ENCODE measurements at places on chromosomes 7 and 10.

GRCh38 chr10:96321822-96322221 is 17.6 kb downstream of the DNTT start:
- no peak for DNase-seq

GRCh38 chr7:24828891-24829661 is 71.8 kb upstream of the GSDME start:
- no peak for DNase-seq

DNA sequence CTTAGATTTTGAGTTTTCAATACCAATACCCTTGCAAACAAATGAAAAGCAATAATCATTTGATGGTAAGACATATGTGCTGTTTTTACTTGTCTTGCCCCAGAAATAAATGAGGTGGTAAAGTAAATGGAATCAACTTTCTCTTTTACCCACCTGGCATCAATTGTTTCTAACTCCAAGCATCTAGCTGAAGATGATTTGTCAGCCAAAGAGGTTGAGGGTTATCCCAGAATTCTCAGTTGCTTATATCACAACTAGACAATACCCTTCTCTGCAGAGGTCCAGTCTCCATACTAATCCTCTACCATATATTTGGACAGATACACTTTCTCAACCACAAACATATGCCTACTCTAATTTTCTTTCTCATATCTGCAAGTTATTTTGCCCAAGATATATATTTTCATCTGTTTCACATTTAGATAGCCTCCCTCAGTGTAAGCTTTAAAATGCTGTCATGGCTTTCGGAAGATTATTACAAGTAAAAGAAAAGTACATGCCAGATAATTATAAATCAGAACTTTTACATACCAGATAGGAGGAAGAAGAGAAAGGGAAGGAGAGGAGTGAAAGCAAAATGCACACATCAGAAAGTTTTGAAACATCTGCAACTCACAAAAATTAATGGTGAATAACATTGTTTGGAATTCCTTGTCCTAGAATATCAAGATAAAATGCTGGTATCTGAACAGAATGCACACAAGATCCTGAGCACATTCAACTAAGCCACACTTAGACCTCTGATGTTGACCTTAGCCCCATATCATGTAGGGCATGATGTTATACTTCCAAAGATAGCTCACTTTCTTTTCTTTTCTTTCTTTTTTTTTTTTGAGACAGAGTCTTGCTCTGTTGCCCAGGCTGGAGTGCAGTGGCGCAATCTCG is 146.6 kb downstream of the REEP3 start:
- no peak for DNase-seq

- peak; percentile 21 for DNase-seq
Measured at GRCh38 chr7:78576236-78576635, 777.7 kb downstream of the PHTF2 start.

- DNase-seq, result no peak
Measured at GRCh38 chr10:120727001-120727400, 124.2 kb upstream of the WDR11 start.

- DNase-seq, result no peak
Measured at GRCh38 chr7:51340936-51341335, 24.3 kb upstream of the COBL start.

DNA sequence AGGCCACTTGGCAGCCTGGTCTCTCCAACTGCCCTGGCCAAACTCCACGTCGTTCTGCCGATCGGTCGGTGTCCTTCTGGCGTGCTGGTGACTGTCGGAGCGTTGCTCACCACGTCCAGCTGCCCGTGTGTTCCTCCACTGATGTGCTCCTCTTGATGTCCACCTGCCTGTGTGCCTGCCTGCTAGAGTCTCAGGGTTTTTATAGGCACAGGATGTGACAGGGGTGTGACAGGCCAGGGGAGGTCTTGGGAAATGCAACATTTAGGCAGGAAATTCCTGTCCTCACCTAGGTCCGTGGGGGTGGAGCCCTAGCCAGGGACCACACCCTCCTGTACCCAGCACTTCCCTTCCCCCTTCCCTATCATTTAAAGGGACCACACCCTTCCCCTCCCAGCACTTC is 25.2 kb upstream of the CFAP46 start:
- peak; percentile 22 for DNase-seq

DNA sequence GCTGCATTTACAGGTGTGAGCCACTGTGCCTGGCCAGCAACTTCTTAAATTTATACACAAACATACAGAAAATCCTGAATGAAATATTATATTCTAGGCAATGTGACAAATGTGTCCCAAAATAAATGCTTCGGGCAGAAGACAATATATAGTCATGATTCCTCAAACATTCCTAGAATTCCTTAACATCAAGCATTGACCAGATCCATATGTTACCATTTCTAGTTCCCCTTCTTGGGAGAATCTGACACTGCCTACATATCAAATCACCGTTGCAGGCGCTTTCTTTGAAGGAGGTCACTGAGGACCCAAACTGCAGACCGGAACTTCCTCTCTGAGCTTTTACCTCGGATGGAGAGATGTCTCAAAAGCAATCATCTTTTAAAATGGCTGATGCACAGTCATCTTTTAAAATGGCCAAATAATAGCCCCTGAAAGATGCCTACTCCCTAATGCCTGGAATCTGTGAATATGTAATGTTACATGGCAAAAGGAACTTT is 323.5 kb downstream of the PHF14 start:
- DNase-seq, result no peak

GRCh38 chr10:15043674-15044073 is at the start of gene OLAH:
Gene OLAH, plus strand, starts transcription at chr10:15043943. Its CDS starts 3,346 bp downstream, at chr10:15047289.
- DNase-seq, result no peak

DNA sequence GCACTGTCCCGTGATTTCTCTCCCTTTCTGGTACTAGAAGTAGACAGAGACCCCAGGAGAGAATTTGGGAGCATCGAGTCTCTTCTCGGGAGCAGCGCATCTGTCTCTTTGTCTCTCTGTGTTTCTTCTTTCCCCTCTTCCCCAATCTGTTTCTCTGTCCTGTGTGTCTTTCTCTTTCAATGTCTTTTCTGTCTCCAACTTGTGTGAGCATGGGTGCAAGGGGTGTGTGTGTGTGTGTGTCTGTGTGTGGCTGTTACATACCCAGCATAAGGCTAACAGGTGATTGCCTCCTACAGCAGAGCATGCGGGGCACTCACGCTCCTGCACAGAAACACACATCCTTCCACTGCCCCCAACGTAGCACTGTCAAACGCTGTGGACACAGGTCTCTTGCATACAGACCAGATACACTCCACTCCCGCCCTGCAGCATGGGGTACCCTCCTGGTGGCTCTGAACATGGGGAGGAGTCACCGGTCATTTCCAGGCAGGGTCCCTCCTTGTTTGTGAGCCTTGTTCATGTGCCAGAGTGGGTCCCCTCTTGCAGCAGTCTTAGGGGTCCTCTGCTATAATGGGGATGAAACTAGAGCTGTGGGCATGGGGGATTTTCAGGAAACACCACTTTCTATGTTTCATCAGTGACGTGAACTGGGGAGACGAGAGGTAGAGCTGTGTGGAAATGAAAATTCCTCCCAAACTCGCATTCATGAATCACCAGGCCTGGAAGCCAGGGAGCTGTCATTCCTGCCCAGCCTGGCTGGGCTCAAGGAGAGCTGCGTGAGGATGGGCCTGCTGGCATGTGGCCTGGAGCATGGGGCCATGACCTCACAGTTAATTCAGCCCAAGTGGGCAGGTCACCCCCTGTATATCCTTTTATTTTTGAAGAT is 980 bp downstream of the ADAMTS14 start:
- DNase-seq, result peak; percentile 58

DNA sequence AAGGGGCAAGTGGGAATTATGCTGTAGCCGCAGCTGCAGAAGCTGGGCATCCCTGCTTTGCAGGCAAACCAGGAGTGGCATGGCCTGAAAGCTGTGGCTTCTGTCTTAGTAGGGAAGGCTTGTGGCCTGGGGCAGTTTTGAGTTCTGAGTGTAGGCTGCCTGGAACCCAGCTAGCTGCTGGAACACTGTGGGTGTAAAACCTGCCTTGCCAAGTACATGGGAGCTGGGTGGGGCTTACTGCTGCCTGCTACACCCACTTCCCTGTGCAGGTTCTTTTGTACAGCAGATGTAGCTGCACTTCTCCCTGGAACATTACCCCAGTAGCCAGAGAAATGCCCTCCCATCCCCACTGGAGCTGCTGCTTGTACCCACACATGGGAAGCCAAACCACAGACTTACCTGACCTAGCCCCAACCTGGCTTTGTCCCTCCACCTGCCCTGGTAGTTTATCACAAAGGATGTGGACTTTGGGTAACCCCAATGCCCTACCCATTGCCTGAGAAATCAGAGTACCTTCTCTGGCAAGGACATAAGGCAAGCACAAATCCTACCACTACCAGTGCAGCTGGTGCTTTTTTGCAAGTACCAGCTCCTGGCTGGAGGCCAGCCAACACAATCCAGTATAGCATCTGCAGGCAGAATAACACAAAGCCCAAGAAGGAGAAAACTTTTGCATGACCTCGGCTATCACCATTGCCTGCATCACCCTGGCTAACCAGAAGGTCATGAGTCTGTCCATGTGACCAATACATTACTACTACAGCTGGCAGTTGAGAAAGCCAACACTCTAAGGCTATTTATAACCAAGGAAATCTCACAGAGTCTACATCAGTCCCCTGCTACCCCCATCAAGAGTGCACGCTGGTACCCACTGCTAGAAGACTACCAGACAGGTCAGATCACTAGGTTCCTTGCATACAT is 26.5 kb upstream of the PPP1R3A start:
- DNase-seq, result no peak

DNA sequence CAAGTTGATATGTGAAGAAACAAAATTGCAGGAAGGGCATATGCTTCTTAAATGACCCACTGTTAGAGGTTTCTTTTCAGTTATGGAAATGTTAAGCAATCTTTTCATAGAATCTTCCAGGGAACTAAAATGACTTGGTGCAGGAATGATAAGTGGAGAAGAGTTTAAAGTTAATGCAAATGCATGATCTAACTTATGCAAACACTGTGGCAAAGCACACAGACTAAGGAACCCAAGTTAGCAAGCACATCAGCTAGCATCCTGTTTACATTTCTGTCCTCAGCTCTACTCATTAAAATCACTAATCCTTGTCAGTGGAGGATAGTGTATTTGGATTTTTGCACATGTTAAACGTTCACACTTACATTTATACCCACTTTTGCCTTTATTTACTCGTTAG is 9.3 kb downstream of the CLCN1 start:
- DNase-seq, result no peak

DNA sequence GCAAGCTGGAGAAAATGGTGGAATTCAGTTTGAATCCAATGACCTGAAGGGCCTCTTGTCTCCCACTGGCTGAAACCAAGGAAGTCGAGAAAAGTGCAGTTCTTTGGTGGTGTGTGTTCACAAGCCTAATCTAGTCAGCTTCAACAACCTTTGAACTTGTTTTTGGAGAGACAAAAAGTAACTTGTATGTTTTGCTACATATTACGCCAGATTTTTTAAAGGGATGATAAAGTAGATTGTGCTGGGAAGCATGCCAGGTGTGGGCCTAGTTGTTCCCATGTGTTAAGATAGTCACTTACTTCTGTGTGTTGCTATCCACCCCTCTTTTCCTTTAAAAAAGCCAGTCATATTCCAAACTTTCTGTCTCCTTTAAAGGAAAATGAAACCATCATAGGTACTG is 79.7 kb upstream of the FAM3C start:
- no peak for DNase-seq

DNA sequence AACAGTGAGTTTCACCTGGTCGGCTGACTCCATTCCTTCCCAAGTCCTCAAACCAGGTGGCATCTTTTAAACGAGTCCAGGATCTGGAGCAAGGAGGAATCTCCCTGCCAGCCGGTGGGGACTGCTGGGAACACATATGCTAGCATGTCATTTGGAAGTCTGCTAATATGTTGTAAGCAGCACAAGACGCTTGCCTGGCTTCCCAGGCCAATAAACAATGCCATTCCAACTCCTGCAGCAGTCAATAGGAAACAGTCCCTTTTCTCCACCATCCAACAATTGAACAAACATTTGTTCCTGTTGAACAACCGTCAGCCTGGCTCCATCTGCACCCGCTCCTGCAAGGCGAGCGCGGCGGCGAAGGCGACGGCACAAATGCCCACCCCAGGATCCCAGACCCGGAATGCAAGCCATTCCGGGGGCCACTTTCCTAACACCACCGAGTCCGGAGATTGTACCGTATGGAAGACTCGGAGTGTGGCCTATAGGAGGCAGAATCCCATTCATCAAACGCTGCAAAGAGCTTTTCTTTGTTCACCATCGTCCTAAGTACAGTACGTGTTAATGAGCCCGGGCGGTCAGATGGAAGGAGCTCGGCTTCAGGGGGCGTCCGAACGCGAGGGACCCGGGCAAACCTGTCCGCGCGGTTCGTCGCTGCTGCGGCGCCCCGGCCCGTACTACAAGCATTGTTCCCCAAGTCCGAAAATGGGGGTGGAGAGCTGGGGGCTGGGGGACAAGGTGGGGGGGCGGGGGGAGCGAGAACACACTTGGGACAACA is 1.6 kb downstream of the FAM53B start:
- DNase-seq, result peak; percentile 72

- DNase-seq, result no peak
Measured at GRCh38 chr10:98513704-98514103, 67.0 kb upstream of the HPS1 start.

- DNase-seq, result no peak
Measured at GRCh38 chr10:89163265-89163995, 43.7 kb downstream of the CH25H start.

DNA sequence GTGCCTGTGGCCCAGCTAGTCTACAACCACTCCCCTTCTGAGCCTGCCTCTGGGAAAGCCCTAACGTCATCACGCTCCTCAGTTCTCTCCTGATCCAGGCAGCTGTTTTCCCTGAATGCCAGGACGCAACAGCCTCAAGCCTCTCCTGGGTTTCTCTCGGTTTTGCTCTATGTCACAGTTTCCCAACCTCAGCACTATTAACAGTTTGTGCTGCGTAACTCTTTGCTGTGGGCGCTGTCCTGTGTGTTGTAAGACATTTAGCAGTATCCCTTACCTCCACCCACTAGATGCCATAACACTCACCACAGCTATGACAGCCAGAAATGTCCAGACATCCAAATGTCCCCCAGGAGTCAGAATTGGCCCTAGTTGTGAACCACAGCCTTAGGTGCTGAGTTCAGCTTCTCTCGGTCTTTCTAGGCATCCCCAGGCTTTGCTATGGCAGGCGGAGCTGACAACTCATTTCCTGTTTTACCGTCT is 226.3 kb upstream of the NPVF start:
- DNase-seq, result no peak

DNA sequence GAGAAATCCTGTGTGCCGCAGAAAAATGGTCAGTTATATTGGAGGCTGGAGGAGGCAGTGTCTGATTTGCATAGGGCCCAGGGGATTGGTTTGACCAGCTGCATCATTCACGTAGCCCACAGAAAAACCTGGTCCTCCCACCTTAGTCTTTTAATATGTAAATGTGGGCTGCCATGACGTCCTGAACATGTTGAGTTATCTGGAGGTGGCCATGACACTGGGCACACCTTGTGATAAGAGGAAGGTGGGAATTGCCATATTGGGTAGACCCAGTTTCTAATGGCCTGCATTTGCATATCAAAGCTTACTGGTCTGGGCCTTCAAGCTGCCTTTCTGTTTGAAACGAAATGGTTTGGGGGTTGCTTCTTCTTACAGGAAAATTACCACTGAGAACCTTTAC is 162.2 kb downstream of the AHR start:
- no peak for DNase-seq

- peak; percentile 49 for DNase-seq
Measured at GRCh38 chr7:124032369-124033094, at the start of gene TMEM229A. Gene TMEM229A, minus strand, starts transcription at chr7:124033067. Its CDS starts 64 bp downstream, at chr7:124033003.

All from SW480 (cell line).